NCI-H1092 treated with DMSO at 0.1 percent for 48 hours (cell line): ENCODE measurements at places on chromosomes 2 and 18.

DNA sequence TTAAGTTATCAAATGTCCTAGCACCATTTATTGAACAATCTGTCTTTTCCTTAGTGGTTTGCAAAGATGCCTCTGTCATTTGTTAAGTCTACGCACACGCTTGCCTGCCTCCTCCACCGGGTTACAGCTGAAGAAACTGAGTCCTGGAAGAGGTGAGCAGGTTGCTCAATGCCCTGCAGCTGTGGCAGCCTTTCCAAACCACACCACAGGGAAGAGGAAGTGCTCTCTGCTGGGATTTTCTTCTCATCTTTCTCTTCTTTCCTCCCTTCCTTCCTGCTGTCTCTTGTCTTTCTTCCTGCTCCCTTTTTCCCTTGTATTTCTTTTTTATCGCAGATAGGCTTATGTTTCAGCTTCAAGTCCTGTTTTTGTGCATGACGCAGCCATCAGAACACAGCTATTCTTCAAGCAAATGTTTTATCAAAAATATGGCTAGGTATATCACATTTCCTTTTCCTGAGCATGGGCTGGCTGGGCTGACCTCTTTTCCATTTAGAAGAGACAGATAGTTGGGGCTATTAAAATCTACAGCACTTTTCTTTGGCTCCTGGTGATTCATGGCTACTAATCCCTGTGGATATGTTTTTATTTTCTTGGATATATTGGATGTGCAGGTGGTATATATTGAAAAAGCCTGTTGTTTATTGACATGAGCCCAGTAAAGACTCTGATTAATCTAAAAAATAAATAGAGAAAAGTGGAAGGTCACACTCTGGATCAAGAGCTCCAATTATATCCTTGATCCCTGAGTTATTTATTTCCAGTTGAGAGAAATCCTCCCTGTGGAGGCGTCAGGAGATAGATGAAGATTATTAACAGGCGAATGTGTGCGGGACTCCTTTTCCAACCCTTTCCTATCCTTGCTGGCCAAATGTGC, 214.6 kb downstream of the TSN start:
- DNase-seq: no peak

- no peak for DNase-seq
These were observed 53.9 kb downstream of the BIN1 start for GRCh38 chr2:127052771-127053691.

GRCh38 chr18:23314672-23315071, 138.4 kb upstream of the RIOK3 start:
- DNase-seq: no peak

- DNase-seq: peak; percentile 63
These were observed 129.8 kb upstream of the RAB6C start for GRCh38 chr2:129849559-129850160.

- DNase-seq: no peak
These were observed 18.3 kb upstream of the RIF1 start for GRCh38 chr2:151391436-151391835.

GRCh38 chr2:108403494-108403893, 25.7 kb downstream of the SULT1C4 start:
- no peak for DNase-seq

DNA sequence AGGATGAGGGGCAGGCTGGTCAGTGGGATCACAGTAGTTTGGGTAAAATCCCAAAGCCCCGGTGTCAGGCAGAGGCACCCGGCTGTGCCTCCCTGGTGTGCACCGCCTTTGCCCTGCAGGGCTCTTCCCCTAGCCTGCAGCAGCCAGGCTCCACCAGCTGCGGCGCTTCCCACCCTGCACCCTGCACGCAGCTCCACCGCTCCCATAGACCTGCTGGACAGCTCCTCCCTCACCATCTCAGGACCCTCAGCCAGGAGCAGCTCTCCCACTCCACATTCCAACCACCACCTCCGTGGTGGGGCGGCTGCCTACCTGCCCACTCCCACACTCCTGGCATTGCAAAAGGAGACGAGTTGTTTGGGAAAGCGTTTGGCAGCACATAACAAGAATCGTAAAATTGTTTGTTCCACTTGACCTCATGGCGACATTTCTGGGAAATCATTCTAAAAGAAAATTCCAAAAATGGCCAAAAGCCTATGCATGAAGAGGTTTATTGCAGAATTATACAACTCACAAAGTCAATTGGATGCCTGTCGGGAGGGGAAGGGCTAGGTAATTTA, 287.4 kb upstream of the HDAC4 start:
- no peak for DNase-seq

GRCh38 chr2:132412021-132412420, 4.6 kb upstream of the GPR39 start:
- DNase-seq: no peak

DNA sequence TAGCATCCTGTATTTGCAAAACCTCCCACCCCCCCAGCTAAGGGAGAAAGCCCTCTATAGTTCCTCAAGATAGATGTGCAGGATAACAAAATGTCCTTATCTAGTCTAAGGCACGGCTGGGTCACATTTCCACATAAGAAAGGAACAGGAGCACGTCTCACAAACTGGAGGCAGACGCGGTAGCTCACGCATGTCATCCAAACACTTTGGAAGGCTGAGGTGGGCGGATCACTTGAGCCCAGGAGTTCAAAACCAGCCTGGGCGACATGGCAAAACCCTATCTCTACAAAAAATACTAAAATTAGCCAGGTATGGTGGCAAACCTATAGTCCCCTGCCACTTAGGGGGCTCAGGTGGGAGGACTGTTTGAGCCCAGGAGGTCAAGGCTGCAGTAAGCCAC, 9.3 kb downstream of the SF3B1 start:
- DNase-seq: no peak

GRCh38 chr2:98508709-98509066, 64.0 kb downstream of the INPP4A start:
- DNase-seq: no peak

DNA sequence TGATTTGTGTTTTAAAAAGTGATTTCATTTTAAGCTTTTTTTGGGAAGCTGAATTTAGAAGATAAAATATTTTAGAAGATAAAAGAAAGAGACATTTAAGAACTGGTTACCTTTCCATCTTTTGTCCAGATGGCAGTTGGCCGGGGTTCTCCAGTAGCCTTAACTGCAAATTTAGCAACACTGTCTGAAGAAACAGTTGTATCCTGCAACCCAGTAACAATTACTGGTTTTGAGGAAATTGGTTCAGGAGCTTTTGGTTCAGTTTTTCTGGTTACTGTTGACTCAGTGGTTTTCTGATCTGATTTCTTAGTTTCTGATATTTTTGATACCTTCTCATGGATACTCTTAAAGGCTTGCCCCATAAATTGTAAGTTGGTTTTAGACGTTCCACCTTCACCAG, 49.9 kb downstream of the PLEKHA3 start:
- DNase-seq: no peak

- DNase-seq: no peak
These were observed 338.7 kb downstream of the CDH2 start for GRCh38 chr18:27838225-27838624.

DNA sequence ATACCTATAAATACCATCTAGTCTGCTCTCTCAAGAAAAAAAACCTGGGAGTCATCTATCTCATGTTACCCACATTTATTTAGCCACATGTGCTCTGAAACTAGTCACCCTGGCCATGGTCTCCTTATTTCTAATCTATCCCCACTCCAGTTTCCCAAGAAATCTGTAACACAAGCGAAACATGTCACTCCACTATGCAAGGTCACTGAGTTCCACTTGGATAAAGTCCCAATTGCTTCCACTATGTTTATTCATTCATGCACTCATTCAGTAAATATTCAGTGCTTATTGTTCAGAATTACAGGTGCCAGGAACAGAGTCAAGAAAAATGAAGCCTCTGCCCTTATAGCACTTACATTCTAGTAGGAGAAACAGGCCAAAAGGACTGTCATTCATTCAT, 369.4 kb upstream of the CYRIA start:
- no peak for DNase-seq

- DNase-seq: no peak
These were observed 327.4 kb downstream of the RND3 start for GRCh38 chr2:150160058-150160457.

DNA sequence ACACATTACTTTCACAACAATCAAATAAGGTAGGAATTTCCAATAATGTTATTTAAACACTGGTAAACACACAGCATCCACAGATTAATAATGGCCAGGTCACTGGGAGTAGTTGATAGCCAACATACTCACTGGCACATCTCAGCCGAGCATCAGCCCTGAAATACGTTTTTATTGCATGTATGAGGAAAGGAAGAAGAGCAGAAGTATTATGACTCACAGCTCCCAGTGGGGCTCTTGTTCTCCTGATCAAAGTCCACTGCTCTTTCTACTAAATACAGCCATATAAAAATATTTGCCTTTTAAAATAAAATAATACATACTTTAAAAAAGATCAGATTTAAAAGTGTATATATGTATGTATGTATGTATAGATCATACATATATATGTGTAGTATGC, 999.6 kb downstream of the SUCLG1 start:
- DNase-seq: no peak

DNA sequence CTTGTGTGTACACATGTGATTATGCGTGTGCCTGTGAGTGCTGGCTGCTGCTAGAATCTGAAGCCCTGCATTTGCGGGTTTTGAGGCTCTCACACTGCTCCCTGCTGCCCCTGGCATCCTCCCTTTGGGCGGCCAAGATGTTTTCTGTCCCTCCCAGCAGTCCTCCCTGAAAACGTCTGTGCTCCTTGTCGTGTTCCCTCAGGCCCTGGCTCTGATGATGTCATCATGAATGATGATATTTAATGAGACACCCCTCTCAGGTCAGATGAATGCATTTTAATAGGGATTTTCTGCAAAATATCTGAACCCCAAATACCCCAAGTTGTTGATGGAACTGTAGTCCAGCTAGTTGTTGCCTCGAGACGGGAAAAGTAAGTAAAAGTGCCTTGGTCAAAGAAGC, 73.1 kb downstream of the TSHZ1 start:
- no peak for DNase-seq

- no peak for DNase-seq
These were observed 558.9 kb upstream of the PKDCC start for GRCh38 chr2:41488888-41489287.

DNA sequence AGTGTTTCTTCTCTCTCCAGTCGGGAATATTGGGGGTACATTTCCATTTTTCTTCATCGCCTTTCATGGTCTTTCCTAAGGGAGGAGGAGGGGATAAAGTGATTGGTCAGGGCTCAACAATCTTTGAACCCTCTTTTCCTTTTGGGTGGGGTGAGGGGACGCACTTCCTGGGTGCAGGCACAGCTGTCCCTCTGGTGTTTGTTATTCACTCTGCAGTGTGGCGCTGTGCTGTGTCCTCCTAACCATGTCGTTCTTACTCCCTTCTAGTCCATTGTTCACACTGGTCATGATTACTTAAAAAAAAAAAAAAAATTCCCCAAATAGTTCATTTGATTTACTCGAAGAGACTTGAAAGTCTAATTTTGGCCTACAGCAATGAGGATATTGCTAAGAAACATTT, 44.4 kb downstream of the ZBTB14 start:
- DNase-seq: no peak

DNA sequence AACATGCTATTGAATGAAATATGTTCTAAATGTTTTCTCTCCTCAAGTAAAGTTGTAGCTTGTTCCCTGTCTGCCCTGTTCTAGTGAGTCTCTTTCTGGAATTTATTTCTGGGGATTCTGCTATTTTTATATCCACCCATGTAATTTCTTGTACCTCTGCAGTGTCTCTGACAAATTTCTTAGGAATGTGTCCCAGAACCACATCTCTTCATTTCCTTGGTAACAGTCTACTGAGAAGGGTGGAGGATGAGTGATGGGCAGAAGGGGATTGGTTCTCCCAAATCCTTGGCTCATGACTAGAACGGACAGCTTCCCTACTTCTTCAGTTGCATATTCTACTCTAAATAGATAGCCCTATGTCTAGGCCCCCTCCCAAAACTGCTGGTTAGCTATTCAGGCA, 490.6 kb upstream of the LINC00305 start:
- DNase-seq: no peak

DNA sequence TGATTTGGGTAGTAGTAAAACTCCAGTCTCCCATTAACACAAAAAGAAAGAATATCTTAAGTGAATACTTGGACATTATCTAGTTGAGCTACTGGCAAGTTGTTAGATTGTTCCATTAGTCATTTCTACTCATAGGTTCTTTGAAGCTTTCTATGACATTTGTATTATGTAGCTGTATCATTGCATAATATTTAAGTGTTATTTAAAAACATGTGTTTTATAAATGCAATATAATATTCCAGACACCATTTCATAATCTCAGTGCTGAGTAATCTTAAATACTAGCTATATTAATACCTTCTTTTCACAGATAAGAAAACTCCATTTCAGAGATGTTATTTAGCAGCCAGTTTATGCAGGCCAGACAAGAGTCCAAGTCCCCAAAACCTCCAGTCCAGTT, 271.9 kb downstream of the NCKAP5 start:
- no peak for DNase-seq

- DNase-seq: no peak
These were observed 5.7 kb downstream of the C2orf80 start for GRCh38 chr2:208183972-208184705.

DNA sequence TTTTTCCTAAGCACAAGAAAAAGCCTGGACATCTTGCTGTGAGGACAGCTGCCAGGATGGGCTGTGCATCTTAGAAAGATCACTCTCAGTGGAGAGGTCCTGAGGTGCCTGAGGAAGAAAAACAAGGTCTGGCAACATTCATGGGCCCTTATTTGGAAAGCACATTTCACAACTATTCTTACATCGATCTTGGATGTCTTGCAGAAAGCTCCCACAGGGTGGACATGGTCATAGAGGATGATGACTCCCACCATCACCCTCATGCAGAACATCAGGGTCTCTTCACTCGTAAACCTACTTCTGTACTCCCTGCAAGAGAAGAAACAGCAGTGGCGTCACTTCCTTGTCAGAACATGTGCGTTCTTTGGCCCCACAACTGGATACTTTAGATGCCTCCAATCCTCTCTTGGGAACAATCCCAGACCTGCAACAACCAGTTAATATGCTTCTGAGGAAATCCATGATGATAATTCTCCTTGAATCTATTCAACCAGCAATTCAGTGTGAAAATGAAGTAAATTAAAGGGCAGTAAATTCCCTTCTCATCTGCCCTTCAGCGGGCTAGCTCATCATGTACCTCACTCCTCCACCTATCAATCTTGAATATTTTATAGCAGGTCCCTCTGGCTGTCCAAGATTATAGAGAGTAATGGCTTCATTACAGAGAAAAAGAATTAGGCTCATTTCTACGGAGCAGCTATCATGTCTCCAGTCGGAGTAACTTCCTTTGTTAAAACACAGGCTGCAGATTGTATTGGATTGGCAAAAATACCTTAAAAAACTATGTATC, 106.2 kb downstream of the CYRIA start:
- no peak for DNase-seq

DNA sequence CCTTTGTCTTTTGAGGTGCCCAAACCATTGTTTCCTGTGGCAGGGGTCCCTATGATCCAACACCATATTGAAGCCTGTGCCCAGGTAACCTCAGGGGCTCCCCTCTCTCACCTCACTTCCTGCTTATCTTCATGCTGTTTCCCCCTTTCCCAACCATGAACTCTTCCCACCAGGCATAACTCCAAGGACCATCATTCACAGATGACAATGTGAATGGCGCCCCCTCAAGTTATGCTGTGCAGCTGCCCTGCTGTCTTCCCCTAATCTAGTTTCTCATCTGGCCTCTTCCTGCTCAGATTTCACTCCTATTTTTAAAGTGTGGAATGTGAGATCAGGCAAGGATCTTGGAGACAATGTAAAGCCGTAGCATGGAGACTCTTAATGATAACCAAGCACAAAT, 1.4 kb downstream of the GMPPA start:
- DNase-seq: no peak

GRCh38 chr2:111617299-111618225, 266.4 kb downstream of the ANAPC1 start:
- no peak for DNase-seq

GRCh38 chr18:66761166-66761565, 157.3 kb upstream of the CDH19 start:
- DNase-seq: no peak

- DNase-seq: no peak
These were observed 74.9 kb downstream of the ATP8B1 start for GRCh38 chr18:57727952-57728807.
